ENCODE measurements at places on chromosomes 7 and 10.
A peak's percentile ranks its signal among the peaks of the same experiment; 100 is the strongest.

GRCh38 chr7:6551016-6551511, at the start of gene GRID2IP:
TSS of gene GRID2IP (minus strand) at chr7:6551461. CDS start at chr7:6551436, 25 bp downstream.
- no peak for DNase-seq

GRCh38 chr7:122518488-122518887, 180.4 kb downstream of the RNF133 start:
- no peak for DNase-seq

- no peak for DNase-seq
Observed at GRCh38 chr7:119711104-119711503, 561.9 kb upstream of the KCND2 start.

GRCh38 chr7:47444376-47445098, 137.4 kb downstream of the TNS3 start:
- no peak for DNase-seq

DNA sequence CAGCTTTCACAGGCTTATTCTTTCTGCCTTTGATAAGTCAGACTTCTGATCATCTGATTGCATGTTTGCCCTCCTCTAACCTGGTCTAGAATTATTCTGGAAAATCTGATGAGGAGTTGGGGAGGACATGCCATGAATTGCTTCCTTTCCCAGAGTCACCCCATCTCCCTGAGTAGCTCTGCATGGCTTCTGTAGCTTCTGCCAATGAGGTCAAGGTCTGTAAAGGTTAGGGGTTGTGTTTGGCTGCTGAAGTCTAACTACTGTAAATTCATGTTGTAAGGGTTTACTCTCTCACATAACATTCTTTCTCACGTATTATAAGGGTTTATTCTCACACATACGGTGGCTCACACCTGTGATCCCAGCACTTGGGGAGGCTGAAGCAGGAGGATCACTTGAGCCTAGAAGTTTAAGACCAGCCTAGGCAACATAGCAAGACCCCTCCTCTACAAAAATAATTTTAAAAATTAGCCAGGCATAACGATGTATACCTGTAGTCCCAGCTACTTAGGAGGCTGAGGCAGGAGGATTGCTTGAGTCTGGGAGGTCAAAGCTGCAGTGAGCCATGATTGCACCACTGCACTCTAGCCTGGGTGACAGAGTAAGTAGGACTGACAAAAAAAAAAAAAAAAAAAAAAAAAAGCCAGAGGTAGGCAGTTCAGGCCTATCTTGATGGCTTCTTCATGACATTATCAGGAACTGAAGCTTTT, 10.7 kb downstream of the GSTO2 start:
- no peak for DNase-seq

GRCh38 chr10:107415446-107415845, 250.9 kb upstream of the SORCS1 start:
- no peak for DNase-seq

DNA sequence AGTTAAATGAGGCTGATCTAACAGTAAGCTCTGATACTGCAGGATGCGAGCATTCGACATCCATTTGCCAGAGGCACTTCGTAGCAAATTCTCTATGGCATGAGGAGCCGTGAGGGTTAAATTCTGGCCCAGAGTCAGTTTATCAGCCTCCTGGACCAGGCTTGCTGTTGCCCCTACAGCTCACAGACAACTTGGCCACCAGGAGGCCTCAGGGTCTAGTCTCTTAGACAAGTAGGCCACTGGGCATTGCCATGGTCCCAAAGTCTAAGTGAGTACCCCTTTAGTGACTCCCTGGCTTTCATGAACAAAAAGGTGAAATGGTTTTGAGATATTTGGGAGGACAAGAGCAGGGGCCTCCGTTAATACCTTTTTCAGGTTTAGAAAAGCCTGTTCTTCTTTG, 178.0 kb upstream of the MBL2 start:
- DNase-seq: no peak

- DNase-seq: no peak
Observed at GRCh38 chr10:105598207-105598606, 957.1 kb downstream of the SORCS3 start.

DNA sequence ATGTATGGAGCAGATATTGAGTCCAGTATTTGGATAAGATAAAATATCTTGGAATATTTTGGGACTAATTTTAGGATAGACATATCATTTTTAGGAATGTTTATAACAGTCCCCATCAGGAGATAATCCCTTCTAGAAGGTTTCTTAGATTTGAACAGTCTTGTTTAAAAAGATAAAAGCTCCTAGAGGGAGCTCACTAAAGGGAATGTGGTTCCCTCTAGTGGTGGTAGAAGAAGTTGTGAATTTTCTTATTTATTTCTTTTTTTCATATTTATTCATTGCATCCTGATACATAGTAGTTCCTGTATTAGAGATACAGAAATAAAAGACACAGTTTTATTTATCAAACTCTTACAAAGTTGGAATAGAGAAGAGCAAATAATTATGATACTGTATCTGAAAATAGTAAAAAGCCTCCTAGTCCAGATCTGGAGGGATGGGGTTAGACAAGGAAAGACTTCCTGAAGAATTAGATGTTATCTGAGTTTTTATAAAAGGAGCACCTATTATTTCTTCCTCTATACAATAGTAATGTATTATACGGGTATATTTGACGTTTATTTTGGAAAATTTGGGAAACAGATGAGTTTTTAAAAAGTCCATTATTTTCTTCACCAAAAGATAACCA, 24.5 kb upstream of the KLF14 start:
- no peak for DNase-seq

GRCh38 chr7:16963044-16963443, 81.3 kb upstream of the AGR3 start:
- no peak for DNase-seq

DNA sequence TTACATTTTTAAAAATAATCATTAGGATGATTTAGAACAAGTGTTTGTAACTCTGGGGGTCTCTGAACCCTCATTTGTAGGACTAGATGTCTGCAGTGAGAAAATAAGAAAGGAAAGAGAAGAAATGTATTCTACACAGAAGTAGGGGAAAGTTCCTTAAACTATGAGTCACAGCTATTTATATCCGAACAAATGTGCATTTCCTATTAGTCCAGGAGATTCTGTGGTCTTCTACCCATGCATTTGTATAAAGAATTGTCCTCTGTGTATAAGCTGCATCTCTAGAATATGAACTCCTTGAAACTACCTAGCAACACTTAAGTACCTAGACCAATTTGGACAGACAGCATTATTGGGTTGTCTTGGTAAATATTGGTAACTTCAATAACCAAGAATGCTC, 15.9 kb upstream of the CD36 start:
- DNase-seq: no peak

GRCh38 chr7:68724965-68725364, 873.3 kb upstream of the AUTS2 start:
- DNase-seq: no peak

- no peak for DNase-seq
Observed at GRCh38 chr7:106914018-106914607, 49.0 kb downstream of the PIK3CG start.

GRCh38 chr10:47311193-47311931, 10.9 kb upstream of the GDF2 start:
- DNase-seq: no peak

GRCh38 chr7:143512488-143513340, 35.0 kb downstream of the TAS2R41 start:
- no peak for DNase-seq

- no peak for DNase-seq
Observed at GRCh38 chr10:59375990-59376389, 13.6 kb upstream of the FAM13C start.

DNA sequence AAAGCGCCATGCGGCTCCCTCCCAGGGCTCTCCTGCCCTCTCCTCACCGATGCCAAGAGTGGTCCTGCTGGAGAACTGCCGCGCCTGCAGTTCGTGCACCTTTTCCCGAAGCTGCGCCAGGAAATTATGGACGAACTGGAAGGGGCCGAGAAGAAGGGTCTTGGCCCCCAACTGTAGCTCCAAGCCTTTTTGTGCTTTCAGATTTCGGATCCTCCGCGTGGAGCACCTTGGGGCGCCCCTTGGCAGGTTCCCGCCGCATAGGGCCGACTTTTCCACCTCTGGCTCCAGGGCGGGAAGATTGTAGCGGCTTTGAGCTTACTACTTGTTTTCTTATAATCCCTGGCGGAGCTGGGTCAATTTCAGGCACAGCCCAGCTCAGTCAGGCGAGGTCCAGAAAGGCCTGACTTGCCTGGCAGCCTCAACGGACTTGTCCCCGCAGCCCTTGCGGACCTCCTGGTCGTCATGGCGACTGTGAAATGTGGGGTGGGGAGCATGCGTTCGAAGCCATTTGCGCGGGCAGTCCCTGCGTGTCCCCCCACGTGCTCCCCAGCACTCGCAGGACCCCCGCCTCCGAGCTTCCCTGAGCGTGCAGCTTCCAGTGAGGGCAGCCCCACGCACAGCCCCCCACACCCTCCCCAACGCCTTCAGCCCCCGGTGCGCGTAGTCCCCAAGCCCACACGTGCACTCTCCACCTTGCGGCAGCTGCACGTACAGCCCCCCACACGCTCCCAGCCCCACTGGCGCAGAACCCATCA, 129.9 kb downstream of the KBTBD2 start:
- no peak for DNase-seq

- DNase-seq: no peak
Observed at GRCh38 chr10:123998197-123999141, 94.9 kb downstream of the CHST15 start.

GRCh38 chr7:22305706-22306105, 51.2 kb downstream of the RAPGEF5 start:
- no peak for DNase-seq

DNA sequence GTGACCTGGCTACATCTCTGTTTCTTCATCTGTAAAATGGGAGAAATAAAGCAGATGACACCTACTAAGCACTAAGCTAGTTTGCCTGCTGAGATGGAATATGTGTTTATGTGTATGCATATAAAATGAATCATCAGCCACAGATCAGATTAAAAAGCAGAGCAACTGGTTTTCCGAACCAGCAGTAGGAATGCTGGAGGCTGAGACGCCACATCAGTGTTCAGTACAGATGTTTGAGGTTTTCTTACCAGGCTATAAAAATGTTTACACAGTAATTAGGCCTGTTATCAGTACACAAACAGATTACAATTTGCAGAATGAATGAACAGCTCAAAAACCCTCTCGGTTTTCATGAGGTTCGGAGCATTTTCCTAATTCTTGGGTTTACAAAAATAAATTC, 85.8 kb downstream of the CALN1 start:
- DNase-seq: no peak

GRCh38 chr10:103592186-103593021, 98.9 kb downstream of the NEURL1 start:
- DNase-seq: peak; percentile 31

- DNase-seq: no peak
Observed at GRCh38 chr7:82294382-82294784, 149.2 kb downstream of the CACNA2D1 start.

DNA sequence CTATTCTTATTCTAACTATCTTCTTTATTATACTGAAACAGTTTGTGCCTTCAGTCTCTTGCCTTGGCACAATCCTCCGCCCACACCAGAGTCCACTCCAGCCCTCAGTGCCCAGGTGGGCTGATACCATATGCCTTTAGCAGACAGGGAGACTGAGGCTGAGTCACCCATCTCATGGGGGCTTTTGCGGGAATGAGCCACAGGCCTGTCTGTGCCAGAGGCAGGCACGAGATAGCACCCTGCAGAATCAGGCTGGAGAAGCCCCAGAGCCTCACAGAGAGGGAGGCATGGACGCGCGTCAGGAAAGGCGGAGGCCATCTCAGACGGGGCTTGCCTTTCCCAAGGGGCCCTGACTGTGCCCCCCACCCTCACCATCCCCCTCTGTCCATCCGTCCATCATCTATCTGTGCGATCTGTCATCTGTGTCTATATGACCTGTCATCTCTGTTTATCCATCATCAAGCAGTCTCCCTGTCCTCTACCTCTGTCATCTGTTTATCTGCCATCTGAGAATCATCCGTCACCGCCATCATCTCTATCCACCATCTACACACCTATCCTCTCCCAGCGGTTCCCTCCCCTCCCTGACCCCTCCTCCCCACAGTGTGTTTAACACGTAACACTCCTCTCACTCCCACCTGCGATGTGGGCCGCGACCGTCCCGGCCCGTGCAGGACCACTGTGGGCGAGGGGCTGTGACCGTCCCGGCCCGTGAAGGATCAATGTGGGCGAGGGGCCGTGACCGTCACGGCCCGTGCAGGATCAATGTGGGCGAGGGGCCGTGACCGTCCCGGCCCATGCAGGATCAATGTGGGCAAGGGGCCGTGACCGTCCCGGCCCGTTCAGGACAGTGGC, 7.3 kb upstream of the ADAP1 start:
- no peak for DNase-seq

DNA sequence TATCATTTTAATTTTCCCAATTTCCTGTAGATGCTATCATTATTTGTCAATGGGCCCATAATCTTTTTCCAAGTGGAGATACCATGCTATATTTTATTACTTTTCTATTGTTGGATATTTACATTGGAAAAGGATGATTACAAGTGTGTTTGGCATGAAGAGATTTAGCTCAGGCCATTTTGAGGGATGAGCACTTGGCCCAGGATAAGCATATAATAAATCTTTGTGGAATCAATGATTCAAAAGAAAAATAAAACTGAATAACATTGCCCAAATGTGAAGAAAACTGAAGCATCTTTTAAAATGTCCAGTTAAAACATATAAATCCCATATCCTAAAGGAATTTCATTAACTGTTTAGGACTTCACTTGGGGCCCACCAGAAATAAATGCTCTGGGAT, 260.9 kb upstream of the BMPER start:
- DNase-seq: no peak

DNA sequence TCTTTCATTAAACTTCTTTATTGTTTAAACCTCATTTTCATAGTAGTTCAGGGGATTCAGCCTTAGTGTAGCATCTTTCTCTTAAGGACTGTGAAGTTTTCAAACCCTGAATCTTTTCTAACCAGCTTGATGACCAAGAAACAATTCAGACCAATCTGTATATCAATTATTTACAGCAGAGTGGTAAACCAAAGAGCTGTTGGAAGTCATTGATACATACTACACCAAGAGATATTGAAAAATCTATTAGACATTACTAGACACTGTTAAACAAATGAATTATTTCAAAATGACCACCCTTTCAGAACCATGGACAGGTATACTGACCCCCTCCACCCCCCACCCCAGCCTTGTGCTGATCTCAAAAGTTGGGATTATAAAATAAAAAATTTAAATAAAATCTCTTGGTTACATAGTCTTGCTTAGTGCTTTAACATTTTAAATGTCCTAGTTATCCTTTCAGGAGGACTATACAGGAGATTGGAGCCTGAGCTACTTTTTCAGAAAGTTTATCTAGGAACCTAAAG, 143.9 kb upstream of the LSM8 start:
- DNase-seq: no peak

GRCh38 chr7:11858622-11859302, 26.8 kb upstream of the THSD7A start:
- DNase-seq: no peak

DNA sequence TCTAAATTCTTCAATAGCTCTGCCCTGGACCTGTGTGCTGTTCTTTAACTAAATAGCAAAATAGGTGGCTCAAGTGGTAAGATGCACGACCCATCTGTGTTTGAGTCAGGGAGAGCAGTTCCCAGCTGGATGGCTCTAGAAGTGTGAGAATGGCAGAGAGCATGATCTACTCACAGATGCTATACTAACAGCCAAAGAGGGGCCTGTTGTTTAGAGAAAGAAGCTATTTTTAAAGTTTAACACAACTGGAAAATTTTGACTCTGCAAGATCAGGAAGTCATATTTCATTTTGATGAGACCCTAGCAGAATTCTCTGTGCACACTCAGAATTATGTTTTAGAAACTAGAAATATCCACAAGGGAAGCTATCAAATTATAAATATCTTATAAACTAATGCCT, 87.4 kb upstream of the PIP4K2A start:
- DNase-seq: no peak

- no peak for DNase-seq
Observed at GRCh38 chr7:82816272-82816671, 346.4 kb downstream of the PCLO start.

Measured in GDM1 (cell line).